Right renal pelvis (tissue), 4 donors: ENCODE measurements at places on chromosomes 12 and 14.

DNA sequence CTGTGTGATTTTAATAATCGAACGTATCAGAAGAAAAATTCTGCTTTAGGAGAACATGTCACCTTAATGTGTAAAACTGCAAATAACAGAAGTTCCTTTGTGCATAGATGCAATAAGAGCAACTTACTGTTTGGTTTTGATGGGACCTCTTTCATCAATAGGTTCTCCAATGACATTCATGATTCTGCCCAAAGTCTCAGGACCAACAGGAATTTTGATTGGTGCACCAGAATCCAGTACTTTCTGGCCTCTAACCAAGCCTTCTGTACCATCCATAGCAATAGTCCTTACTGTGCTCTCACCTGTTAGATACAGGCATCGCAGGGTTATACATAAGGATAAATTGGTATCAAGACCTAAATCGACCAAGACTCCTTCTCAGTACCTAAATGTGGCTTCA lies 1.1 kb downstream of the ATP5F1B start:
- no peak for DNase-seq

DNA sequence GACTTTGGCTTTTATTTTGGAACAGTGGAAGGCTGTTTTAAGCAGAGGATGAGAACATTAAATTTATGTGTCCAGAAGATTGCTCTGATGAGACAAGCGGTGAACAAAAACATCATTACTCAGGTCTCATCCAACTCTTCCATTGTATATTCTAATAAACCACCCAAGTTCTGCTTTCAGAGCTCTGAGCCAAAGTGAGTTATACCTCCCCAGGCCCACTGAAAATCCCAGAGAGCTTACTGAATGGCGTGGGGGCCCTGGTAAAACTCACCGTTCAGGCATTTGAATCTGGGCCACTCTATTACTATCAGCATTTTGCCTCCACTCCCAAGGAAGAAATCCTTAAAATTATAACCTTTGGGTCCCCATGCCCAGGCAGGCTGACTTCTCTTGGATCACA lies 122.0 kb upstream of the HIF1A start:
- DNase-seq, result no peak

DNA sequence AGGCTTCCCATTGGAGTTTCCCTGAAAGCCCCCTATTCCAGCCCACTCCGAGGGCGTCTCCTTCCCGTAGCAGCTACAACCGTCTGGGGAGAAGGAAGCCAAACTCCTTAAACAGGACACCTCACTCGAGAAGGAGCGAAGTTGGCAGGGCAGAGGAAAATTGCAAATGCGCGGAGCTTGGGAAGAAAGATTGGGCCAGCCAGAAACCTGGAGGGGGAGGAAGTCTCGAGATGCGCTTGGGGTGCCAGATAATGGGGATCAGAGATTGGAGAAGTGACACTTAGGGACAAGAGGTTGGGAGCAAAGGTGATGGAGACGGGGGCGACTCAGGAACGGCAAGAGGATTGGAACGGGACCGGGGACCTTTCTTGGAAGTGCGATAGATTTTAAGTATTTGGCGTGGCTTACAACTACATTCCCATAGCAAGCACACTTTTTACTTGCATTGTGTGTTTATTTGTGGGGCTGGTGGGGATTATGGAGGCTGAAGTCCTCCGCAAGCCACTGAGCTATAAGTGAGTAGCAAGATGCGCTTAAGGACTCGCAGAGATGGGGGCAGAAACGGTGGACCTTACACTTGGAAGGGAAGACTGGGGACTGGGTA lies 926 bp downstream of the HRK start:
- DNase-seq, result no peak

DNA sequence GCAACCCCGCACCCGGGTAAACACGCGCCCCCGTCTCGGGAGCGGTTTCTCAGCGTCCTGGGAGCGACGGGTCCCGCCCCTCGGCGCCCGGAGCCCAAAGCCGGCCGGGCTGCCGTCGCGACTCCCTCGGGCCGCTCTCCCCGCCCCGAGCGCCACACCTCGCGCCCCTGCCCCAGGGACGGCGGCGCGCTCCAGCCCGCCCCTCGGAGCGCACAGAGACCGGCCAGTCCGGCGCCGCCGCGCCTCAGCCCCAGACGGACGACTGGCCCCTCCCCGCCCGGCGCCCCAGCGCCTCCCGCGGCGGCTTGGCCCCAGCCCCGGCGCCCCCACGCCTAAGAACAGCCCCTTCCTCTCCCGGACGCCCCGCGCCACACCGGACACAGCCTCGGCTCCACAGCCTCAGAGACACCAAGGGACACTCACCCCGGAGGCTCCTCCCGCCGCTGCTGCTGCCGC lies 411 bp downstream of the BTBD7 start:
- DNase-seq, result no peak

GRCh38 chr12:116096874-116097273 lies 180.6 kb downstream of the MED13L start:
- DNase-seq, result no peak

DNA sequence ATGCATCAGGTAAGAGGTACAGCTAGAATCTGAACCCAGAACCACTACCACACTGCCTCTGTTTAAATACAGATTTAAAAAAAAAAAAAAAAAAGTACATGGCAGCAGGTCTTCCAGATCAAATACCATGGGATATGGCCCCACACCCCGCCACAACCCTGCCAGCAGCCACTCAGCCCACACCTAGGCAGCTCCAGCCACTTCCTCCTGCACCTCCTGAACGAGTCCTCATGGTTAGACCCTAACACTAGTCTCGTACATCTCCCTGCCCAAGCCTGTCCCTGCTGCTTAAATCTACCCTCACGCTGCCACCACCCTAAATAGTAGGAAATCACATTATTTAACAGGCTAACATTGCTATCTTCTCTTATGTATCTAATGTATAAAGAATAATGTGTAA lies 12.6 kb downstream of the SETD3 start:
- no peak for DNase-seq

GRCh38 chr12:105330931-105331804 lies 677 bp downstream of the C12orf75 start:
- DNase-seq, result no peak

DNA sequence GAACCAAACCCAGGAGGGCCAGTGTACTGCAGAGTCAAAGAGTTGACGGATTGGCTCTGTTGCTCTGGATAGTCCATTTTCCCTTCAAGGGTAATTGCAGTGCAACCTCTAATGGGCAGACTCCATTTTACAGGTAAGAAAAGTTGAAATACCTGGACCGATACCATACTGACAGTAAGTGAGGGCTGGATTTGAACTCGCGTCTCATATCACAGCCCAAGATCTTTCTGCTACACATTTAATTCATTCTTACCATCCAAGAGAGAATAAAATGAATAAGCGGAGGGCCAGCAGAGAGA lies 356 bp upstream of the ZC3H14 start:
- no peak for DNase-seq
